NCI-H524 (cell line): ENCODE measurements at places on chromosomes 6 and 20.

DNA sequence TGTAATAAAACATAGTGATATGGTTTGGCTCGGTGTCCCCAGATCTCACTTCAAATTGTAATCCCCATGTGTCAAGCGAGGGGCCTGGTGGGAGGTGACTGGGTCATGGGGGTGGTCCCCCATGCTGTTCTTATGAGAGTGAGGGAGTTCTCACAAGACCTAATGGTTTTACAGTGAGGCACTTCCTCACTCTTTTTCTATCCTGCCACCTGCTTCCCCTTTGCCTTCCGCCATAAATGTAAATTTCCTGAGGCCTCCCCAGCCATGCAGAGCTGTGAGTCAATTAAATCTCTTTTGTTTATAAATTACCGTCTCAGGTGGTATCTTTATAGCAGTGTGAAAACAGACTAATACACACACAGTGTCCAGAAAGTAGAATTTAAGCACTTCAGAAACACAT, 78.5 kb downstream of the REPS1 start:
- no peak for DNase-seq

GRCh38 chr6:113694278-113695077, 162.7 kb upstream of the MARCKS start:
- no peak for DNase-seq

DNA sequence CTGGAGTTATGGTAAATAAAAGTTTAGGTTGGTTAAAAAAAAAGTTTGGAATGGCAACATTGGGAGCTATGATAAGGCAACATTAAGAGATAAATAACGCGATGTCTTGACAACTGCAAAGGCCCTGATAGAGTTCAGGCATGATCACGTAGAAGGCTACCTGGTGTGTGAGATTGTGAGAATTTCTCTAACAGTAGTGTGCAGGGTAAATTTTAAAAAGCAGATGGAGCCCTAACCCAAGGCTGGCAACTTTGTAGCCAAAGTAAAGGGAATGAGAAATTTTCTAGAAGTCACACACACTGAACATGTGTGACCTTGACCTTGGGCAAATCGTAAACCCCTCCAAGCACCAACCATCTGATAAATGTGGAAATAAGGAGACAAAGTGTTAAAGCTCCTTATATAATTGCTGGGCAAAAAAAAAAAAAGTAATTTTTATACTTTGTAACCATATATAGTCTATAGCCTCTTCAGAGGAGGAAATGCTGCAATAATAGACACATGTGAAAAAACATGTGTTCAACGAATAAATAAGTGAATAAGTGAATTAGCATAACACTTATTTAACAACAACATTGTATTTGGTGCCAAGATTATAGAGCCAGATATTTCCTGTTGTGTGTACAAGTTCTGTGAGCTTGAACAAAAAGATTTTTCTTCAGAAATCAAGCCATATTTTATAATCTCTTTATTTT, 18.2 kb downstream of the KCNQ5 start:
- no peak for DNase-seq

- DNase-seq, result no peak
Measured at GRCh38 chr6:161792851-161793493, 519.1 kb upstream of the AGPAT4 start.

DNA sequence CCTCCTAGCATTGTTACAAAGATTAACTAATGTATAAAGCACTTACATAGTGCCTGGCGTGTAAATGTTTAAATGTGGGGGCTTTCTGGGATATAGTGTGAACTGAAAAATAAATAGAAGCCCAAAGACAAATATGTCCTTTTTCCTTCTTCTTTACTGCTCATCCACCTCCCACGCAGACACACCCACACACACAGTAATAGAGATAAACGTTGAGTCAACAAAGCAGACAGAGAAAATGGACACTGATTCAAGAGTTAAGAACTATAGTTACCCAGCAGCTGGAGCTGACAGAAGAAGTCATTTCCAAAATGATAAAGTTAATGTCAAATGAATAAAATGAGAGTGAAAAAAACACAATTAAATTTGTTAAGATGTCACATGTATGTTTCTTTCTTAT, 68.3 kb downstream of the FHL5 start:
- no peak for DNase-seq

GRCh38 chr6:143687591-143687990, 9.8 kb downstream of the PHACTR2 start:
- no peak for DNase-seq

DNA sequence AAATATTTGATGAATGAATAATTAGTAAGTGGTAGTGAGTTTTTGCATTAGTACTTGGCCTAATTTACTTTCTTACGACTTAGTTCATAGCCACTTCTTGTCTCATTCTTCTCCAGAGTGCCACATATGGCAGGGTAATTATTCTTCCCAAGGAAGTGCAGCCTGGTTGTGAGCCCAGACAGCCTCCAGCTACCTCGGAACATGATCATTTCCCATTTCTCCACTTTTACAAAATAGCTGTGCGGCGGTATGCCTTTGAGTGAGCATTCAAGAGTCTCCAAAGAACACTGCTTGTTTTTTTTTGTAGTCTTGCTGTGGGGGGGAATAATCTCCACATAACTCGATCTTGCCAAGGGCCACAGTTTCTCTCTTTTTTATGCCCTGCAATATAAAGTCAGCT, 765.0 kb downstream of the HDGFL1 start:
- DNase-seq, result peak; percentile 15

DNA sequence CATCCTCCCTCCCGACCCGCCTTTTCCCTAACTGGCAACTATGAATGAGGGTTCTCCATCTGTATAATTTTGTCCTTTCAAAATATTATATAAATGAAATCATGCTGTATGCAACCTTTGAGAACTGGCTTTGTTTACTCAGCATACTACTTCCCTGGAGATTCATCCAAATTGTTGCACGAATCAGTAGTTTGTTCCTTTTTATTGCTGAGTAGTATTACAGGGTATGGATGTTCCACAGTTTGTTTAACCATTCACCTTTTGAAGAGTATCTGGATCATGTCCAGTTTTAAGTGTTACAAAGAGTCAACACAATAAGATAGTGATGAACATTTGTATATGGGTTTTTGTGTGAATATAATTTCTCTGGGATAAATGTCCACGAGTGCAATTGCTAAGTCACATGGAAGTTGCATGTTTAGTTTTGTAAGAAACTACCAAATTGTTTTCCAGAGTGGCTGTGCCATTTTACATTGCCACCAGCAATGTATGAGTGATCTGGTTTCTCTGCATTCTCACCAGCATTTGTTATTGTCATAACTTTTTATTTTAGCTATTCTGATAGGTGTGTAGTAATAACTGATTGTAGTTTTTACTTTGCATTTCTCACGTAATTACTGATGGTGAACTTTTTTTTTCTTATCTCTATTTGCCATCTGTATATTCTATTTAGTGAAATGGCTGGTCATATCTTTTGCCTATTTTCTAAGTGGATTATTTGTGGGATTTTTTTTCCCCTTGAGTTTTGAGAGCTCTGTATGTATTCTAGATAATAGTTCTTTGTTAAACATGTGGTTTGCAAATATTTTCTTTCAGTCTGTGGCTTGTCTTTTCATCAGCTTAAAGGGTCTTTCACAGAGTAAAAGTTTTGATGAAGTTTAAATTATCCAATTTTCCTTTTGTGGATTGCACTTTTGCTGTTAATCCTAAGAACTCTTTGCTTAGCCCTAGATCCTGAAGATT, 14.4 kb upstream of the RNF24 start:
- DNase-seq, result no peak
